ENCODE measurements at places on chromosomes 6 and 20. TPM values are rescaled to one million over a fixed set of nuclear protein-coding genes. Genes with fewer than 3 reads are reported as not detected.

DNA sequence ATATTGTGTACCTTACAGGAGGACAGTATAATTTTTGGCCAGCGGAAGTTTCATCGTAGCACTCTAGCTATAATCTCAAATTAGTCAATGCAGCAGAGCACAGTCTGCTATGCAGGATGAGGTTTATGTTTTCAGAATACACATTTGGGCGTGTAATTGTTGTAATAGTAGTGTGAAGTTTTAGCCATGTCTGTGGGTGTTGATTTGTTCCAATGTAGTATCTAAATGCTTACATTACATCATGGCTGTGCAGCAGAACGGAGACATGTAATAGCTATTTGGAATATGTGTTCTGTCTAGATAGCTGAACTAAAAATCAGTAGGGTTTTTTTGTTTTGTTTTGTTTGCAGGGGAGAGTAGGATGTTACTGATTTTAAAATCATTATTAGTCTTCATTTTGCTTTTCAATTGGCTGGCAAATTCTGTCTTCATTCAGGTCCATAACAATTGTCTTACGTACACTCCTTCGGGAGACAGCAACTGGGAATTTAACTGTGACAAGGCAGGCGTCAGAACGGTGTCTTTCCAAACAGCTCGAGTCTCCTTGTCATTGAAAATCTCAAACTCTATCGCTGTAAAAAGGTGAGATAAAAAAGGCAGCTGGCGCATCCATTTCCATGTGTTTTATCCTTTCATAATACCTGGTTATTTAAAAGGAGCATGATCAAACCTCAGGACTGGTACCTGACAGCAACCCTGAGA is 65.1 kb upstream of the CDH4 start:
- DNase-seq, result no peak

- DNase-seq, result no peak
Observed at GRCh38 chr6:169320013-169320412, 66.4 kb upstream of the THBS2 start.

- DNase-seq, result no peak
Observed at GRCh38 chr6:106997392-106998158, 23.0 kb upstream of the CD24 start.

DNA sequence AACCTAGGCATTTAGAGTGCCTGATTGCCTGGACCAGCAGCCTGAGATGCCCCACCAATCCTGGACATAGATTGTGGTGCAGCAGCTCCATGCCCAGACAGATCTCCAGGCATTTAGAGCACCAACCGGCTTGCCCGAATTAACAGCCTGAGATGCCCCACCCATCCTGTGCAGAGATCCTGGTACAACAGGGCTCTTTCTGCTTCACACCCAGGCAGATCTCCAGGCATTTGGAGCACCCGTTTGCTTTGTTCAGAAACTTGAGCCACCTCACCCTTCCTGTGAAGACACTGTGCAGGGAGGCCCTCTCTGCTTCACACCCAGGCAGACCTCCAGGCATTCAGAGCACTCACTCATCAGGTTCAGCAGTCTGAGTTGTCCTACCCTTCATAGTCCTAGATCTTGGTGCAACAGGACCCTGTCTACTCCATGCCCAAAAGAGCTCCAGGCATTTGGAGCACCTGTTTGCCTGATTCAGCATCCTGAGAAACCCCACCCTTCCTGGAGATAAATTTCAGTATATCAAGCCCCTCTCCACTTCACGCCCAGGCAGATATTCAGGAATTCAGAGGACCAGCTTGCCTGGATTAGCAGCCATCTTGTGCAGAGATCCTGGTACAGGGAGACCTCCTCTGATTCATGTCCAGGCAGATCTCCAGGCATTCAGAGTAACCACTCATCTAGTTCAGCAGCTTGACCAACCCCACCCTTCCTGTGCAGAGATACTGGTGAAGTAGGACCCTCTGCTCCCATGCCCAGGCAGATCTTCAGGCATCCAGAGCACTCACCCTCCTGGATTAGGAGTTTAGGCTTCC is 189.2 kb upstream of the FERMT1 start:
- DNase-seq, result no peak

DNA sequence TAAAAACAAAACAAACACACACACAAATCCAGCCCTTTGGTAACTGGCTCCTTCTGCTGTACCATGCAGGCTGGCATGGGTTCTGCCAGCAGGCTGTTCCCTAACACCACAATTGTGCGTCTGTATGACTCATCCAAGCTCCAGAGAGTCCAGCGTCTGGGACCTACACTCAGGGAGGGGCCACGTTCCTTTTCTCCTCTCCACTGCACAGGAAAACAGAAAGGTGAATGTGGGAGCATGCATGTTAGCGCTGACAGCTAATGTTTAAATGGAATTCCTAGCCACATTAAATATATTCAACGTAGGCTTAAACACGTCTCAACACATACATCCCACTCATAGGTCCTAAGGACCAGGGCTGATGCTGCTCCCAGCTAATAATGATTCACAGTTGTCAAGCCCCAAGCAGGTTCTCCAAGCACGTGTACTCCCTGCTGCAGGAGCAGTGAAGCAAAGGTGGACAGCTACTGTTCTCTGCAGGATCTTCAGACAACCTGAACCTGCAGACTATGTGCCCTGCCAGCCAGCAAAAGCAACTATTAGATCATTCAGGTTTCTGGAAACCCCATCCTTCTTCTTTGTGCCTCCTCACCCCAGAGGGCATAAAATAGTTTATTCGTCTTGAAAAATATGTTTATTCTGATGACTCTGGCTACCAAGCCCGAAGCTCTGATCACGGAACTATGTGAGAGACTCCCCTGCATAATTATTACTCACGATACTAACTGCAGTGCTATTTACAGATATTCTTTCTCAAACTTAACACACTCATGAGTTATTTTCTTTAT is 20.9 kb downstream of the MAP1LC3A start:
- DNase-seq, result no peak

DNA sequence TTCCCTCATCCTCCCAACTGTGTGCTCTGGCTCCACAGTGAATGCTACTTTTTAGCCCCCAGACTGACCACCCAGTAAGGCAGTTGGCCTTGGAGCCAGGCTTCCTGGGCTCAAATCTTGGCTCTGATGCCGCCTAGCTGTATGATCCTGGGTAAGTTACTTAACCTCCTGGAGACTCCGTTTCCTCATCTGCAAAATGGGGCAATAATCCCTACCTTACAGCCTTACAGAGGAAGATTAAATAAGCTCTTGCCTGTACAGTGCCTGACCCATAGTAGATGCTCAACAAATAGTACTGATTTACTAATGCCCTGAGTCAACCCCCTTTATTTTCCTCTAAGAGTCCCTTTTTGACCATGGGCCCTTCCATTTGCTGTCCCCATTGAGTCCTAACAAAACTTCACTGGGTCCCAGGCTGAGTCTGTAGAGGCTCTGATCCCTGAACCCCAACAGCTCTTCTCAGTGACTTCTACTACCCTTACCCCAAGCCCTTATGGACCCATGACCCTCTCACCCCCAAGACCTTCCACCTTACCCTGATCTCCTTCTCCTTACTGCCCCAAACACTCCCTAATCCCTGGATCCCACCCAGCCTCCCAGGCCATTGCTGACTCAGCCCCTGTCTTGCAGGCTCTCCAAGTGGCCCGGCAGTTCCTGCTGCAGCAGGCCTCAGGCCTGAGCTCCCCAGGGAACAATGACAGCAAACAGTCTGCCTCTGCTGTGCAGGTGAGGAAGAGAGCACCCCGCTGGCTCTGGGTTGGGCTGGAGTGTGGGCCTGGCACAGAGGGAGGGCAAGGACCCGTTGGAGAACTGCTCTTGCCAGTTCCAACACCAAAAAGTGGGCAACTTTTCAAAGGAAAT is 31.4 kb downstream of the FOXP4 start:
- DNase-seq, result no peak

GRCh38 chr6:6788394-6789032 is 200.0 kb downstream of the LY86 start:
- DNase-seq, result no peak

DNA sequence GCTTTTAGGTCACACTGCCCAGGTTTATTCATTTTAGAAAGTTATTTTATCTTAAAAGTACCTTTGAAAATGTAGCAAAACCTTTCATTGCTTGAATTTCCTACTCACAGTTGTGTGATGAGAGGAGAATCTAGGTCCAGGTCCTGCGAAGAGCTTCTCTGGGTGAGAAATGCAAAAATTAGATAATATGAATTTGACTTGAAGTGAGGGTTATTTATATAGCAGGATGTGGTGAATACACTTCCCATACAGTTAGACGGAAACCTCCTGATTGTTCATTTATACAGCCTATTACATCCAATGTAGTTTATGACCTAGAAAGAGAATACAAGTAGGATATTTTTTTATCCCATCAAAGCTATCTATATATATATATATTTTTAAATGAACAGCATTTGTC is 30.5 kb downstream of the CDKAL1 start:
- DNase-seq, result no peak

GRCh38 chr20:53795170-53795569 is 201.5 kb upstream of the ZNF217 start:
- DNase-seq, result no peak

The FBXO30 gene
- total RNA-seq, result 15.6 TPM

Measured in cardiac septum (tissue), 1 donor.